ENCODE measurements at places on chromosomes 6 and 20.

DNA sequence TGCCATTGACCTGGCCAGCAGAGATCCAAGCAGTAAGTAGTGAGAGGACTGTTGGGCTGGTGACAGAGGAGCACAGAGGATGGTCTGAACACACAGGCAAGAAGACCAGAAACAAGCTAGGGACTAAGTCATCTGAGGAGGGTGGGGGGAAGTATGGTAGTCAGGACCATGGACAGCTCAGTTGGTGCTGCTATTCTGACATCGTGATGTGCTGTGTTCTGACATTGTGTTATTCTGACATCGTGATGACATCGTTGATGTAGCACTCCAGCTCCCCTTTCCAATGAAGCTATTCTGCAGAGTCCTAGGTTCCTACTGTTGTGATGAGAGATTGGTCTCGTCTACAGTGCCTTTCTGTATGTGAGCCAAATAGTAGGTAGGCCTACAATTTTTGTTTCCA lies 28.7 kb downstream of the CFAP206 start:
- DNase-seq: no peak

GRCh38 chr6:119132261-119132981 lies 54.0 kb upstream of the FAM184A start:
- DNase-seq: no peak

- no peak for DNase-seq
Observed at GRCh38 chr20:10864076-10864672, 190.4 kb upstream of the JAG1 start.

- DNase-seq: no peak
Observed at GRCh38 chr20:57398901-57399535, 7.8 kb downstream of the RBM38 start.

- no peak for DNase-seq
Observed at GRCh38 chr20:25454153-25454900, 46.9 kb downstream of the GINS1 start.
